ENCODE measurements at places on chromosomes 11 and 22.

DNA sequence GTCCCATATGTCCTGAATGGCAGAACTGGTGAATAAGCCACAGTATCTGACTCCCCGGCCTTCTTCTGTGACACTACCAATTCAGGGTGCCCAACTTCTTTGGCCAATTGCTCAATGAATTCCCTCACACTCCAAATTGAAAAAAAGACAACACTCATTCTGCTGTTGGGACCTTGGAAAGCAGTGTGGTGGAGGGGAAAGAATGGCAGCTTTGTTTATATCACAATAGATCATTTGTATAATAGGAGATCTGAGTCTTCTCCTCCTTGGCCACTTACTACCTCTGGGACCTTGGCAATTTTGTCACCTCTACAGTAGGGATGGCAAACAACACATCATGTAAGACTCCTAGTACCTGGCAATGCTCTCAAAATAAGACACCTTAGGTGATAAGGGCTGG, 64.6 kb downstream of the OPCML start:
- no peaks in the 10 kb centered on the region for H3K4me1 ChIP-seq
- H3K4me3 ChIP-seq: no peak overlapping the region

- H3K4me3 ChIP-seq: peak overlapping the region; percentile 100
- H3K4me1 ChIP-seq: peaks cover 3% of the 10 kb centered on the region
- H3K27me3 ChIP-seq: no peaks in the 10 kb centered on the region
- peaks cover 39% of the 10 kb centered on the region for H3K36me3 ChIP-seq
- DNase-seq: no peak
Observed at GRCh38 chr22:20080445-20080775, 369 bp downstream of the DGCR8 start.

GRCh38 chr22:48331691-48332220, 1495.9 kb downstream of the BRD1 start:
- H3K27ac ChIP-seq: no peak overlapping the region
- H3K27me3 ChIP-seq: no peaks in the 10 kb centered on the region
- no peak overlapping the region for H3K4me3 ChIP-seq
- no peak for DNase-seq
- H3K36me3 ChIP-seq: no peaks in the 10 kb centered on the region

DNA sequence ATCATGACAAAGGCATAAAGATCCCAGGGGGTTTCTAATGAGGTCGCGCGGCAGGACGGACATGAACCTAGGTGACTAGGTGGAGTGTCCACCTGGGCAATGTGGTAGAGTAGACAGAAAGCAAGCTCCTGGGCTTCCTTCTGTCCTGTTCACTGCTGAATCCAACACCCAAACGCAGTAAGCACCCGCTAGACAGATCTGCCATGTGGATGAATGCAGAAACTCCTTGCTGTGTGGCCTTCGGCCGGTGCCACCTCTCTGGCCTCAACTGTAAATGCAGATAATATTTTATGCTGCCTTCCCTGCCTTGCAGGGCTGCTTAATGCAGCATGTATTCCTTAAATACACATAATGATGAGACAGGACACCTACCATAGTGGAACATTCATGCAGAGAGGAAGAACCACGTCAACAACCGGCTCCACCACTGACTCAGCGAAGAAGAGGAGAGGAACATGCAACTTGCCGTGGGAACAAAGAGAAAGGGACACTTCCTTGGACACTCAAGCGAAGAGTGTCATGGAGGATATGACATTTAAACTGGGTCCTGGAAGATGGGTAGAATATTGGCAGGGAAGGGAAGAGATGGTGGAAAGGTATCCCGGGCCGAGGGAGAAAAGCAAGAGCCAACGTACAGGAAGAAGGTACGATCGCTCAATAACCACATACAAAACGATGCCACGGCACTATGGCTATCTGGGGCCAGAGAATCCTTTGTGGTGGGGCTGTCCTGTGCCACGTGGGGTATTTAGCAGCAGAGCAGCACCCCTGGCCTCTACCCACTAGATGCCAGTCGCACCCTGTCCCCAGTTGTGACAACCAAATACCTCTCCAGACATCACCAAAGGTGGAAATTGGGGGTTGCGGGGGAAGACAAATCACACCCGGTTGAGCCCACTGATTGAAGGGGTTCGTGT, 30.8 kb downstream of the MYH9 start:
- no peak overlapping the region for H3K4me3 ChIP-seq
- H3K27me3 ChIP-seq: no peaks in the 10 kb centered on the region
- peaks cover 91% of the 10 kb centered on the region for H3K36me3 ChIP-seq
- peak overlapping the region; percentile 96 for H3K27ac ChIP-seq
- peaks cover 95% of the 10 kb centered on the region for H3K4me1 ChIP-seq

GRCh38 chr22:30864441-30865420, 103.8 kb downstream of the MORC2 start:
- H3K36me3 ChIP-seq: peaks cover 13% of the 10 kb centered on the region
- no peaks in the 10 kb centered on the region for H3K27me3 ChIP-seq
- H3K27ac ChIP-seq: no peak overlapping the region
- no peak for DNase-seq
- no peaks in the 10 kb centered on the region for H3K4me1 ChIP-seq

- H3K27me3 ChIP-seq: no peaks in the 10 kb centered on the region
- peak overlapping the region; percentile 85 for H3K27ac ChIP-seq
- peak overlapping the region; percentile 67 for H3K4me3 ChIP-seq
- DNase-seq: peak; percentile 58
Observed at GRCh38 chr11:10294290-10294953, 403 bp upstream of the SBF2 start.

DNA sequence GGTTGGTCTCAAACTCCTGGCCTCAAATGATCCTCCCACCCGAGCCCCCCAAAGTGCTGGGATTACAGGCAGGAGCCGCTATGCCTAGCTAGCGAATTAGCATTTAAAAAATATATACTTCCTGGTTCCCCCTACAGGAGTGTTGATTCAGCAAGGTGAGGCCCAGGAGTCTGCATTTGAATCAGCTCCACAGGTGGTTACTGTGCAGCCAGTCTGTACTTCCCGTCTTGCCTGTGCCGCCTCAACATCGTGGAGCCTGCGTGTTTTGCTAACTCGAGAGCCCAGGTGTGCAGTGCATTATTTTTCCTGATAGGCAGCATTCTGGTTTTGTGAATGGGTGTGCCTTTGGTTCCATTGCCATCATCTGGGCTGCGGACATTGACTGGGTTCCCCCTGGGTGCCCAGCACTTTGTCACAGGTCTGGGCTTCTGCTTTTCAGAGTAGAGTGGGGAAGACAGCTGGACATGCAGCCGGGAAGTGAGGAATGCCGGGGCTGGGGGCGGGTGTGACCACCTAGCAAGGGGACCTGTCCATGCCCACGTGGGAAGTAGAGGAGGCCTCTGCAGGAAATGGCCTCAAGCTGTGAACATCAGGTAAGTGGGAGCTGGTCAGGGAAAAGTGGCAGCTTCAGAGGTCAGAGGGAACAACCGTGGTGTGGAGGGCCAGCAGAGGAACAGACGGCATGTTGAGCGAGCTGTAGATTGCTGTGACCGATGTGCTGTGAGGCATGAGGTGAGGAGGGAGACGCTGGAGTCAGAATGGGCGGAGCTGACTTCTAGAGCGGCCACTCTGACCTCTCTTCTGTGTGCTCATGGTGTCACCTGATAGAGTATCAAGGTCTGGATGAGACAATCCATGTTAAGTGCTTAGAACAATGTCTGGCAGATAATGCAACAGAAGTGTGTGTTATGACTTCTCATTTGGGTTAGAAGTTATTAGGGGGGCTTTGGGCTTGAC, 42.2 kb downstream of the PPFIA1 start:
- H3K27ac ChIP-seq: no peak overlapping the region
- H3K36me3 ChIP-seq: peaks cover 7% of the 10 kb centered on the region
- no peaks in the 10 kb centered on the region for H3K27me3 ChIP-seq
- H3K4me3 ChIP-seq: no peak overlapping the region
- no peaks in the 10 kb centered on the region for H3K4me1 ChIP-seq

- no peaks in the 10 kb centered on the region for H3K27me3 ChIP-seq
- no peak overlapping the region for H3K4me3 ChIP-seq
- H3K36me3 ChIP-seq: no peaks in the 10 kb centered on the region
- DNase-seq: no peak
- no peaks in the 10 kb centered on the region for H3K4me1 ChIP-seq
- H3K27ac ChIP-seq: no peak overlapping the region
Observed at GRCh38 chr11:118807800-118808778, 17.1 kb upstream of the DDX6 start.

GRCh38 chr11:68338051-68338780, 25.8 kb downstream of the LRP5 start:
- no peaks in the 10 kb centered on the region for H3K27me3 ChIP-seq
- H3K27ac ChIP-seq: peak overlapping the region; percentile 40
- DNase-seq: no peak
- no peak overlapping the region for H3K4me3 ChIP-seq
- H3K36me3 ChIP-seq: no peaks in the 10 kb centered on the region
- peaks cover 47% of the 10 kb centered on the region for H3K4me1 ChIP-seq

Data from RWPE2 (cell line).